GM04503 (cell line): ENCODE measurements at places on chromosomes 3 and 15.

DNA sequence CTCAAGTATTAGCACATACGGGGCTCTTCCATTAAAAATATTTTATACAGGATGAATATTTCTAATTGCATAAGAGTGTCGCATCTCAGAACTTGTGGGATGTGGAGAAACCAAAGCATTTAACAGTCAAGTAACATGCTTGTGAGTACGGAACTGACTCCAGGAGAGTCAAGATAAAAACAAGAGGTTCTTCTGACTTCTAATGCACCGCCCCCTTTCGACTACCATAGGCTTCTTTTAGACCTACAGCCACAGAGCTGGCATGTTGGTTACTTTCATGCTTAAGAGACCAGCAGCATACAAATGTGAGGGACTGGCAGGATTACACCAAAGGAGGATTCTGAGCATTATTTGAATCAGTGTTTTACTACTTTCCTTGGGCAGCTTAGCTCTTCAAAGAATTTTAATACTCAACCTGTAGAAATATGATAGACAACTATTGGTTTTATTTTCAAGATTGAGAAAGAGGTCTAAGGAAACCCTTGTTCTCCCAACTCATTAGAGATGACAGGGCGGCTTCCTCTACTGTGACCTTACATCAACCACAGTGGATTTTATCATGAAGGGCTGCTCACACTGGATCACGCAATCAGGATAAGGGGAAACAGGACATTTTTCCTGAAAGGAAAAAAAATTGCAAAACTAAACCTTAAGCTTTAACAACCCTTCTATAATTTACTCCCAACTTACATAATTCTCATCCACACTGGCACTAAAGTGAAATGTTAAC is 14.0 kb downstream of the ETV5 start:
- no peak for DNase-seq

DNA sequence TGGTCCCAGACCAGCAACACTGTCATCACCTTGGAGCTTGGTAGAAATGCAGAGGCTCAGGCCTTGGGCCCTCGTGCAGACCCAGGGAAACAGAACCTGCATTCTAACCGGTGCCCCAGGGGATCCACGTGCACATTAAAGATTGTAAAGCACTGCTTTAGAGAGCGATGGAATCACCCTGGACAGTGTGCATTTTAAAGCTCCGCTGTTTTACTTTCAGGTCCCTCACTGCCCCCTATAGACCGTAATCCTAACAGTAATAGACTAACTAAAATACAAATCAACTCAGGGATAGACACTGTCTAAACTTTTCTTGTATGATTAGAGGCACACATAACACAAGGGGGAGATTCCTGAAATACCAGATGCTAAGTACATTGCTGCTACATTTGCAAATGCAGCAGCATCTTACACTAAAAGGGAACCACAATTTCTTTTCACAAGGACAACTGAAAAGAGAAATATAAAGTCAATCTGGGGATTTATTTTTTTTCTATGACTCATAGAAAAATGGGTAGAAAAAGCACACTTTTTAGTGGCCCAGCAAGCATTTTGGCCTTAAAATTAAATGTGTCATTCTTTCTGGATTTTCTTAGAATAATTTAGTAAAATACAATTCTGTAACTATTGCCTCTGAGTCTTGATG is 10.5 kb upstream of the SH3GL3 start:
- DNase-seq = no peak

- DNase-seq = peak; percentile 18
Measured at GRCh38 chr3:149120051-149120972, 9.1 kb upstream of the HPS3 start.

DNA sequence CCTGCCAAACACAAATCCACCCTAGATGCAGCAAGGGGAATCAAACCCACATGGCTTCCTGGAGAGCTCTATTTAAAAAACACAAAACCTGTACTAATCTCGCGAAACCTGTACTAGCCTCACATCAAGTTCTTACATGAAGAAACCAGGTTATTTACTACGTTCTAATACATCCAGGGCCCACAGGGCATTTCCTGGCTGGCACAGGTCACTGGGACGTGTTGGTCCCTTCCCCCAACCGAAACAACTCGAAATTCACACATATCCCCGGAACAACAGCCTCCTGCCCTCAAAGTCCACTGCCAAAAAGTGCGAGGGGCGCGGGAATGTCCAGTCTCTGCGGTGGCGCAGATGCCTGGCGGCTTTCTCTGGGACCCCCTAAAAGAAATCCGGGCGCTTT is 955 bp downstream of the CDCP1 start:
- no peak for DNase-seq

DNA sequence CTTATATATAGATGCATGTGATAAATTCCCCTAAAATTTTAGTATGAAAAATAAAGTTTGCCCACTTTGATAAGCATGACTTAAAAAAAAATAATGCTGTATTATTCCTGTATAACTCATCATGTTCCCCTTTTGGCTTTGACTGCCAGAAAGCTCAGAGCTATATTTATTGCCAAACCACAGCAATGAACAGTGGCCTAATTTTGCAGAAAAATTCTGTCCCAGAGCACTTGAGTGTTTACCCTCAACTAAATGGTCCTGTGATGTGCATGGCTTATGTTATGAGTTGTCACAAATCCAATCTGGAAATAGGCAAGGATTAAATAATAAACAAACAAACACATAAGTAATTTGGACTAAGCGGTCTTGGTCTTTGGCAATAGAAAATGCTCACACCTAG is 276.7 kb downstream of the SLC9A9 start:
- peak; percentile 12 for DNase-seq

DNA sequence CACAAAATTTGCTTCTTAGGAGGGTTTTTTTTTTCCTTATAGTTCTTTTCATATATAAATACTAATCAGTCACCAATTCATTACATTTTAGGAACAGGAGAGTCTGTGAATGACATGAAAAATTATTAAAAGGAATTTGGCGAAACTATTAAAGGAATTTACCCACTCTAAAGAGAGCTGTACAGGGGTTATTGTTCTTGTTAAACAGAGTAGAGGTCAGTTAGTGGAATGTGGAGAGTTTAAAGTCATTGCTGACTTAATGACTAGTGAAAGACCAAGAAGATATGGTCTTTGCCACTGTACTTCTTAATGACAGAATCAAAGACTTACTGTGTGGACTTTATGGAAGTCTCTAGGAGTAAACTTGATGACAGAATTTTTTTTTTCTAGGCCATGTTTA is 333.6 kb upstream of the C2CD4B start:
- DNase-seq = no peak

DNA sequence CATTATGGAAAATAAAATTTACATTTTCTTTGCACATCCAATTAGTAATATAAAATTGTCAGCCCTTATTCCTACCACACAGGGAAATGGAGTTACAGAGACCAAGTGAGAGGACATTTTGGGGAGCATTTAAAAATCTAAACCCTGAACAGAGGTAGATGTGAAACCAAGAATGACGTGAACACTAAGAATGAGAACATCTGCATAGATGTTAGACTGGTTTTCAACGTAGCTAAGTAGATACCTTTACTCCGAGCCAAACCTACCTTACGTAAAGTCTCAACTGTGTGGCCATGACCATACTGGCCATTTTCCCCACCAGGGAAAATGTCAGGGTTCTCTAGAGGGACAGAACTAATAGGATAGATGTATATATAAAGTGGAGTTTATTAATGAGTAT is 51.4 kb upstream of the THBS1 start:
- DNase-seq = no peak

GRCh38 chr3:171809861-171810628 is at the start of gene PLD1:
PLD1 (minus strand) TSS chr3:171810483; CDS start chr3:171738051, 72,432 bp downstream.
- peak; percentile 89 for DNase-seq

- DNase-seq = no peak
Measured at GRCh38 chr3:111331912-111332311, 210.1 kb upstream of the CD96 start.

GRCh38 chr3:144369129-144369879 is 397.7 kb downstream of the DIPK2A start:
- DNase-seq = no peak

GRCh38 chr15:34049112-34049511 is 10.1 kb upstream of the AVEN start:
- DNase-seq = peak; percentile 54

GRCh38 chr3:13553686-13554085 is 4.8 kb downstream of the FBLN2 start:
- DNase-seq = no peak

DNA sequence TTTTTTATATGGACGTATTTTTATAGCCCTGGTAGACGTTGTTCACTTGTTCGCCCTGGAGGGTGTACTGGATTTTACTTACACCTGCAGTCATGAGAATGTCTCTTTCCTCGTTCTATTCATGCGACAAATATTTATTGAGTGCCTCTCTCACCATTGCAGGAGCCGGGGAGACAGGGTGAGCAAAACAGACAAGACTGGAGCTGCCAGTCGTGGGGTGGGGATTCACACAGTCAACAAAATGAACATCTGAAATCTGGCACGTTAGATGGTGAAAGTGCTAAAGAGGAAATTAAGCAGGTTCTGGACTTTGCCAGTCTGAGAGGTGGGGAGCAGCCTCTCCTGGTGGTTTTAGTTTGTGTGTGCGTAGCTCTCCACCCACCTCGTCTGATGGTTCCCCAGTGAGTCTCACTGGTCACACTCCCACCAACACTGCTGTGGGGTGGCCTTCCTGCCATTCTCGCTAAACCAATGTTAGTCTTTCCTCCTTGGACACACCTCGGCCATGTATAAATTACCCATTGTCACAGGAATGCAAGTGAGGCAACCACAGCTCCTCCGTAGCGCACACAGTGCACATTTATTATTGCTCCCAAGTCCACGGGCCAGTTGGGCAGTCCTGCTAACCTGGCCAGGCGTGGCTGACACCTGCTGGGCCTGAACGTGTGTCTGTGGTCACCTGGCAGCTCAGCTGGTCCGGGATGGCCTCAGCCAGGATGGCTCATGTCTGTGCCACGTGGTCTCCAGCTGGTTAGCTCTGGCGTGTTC is 31.5 kb downstream of the FBLN2 start:
- no peak for DNase-seq

DNA sequence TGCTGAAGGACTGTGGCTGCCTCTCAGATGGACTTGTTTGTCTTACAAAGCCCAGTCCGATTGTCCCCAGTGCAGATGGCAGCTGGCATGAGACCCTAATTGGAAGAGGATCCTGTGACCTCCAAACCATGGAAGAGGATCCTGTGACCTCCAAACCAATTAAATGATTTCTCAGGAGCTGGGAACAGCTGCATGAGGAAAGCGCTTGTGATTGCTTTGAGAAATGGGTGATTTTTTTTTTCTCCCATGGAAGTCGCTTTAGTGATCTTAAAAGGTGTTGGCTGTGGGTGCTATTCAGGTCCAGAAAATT is 68.4 kb upstream of the LARS2 start:
- DNase-seq = no peak

DNA sequence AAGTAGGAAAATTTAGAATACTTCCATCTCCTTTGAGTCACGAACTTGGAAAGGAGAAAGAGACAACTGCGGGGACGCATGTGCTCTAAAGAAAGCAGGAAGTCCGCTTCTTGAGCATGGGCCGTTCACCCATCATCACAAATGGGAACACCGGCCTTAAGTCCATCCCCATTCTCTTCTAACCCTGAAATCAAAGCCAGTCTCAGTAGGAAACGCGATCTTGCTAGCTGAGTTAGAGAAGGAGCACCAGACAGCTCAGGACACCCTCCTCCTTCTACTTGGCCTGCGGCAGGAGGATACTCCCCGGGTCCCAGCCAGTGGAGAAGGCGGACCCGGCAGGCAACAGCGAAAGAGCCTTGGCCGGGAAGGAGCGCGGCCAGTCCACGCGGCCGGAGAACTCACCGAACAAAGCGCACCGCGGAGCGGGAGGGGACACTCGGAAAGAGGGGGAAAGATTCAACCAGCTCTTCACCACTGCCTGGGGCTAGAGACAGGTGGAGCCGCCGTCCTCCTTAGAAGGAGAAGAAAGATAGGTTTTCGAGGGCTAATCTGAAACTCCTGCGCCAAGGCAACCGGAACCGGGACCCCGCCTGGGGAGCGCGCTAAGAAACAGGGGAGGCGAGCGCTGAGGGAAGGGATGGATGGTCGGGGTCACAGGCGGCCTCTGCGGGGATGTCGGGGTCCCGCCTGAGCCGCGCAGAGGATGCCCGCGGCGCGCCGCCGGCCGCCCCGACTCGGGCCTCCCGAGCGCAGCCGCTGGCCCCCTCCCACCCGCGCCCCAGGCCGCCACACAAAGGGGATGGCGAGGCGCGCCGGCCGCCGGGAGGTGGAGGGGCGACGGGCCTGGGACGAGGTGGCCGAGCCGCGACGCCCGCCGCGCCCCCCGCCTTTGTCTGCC is 818 bp downstream of the SLC4A7 start:
- peak; percentile 39 for DNase-seq
